ENCODE measurements at places on chromosomes 5 and 9. TPM values are rescaled to one million over a fixed set of nuclear protein-coding genes. Genes with fewer than 3 reads are reported as not detected.

Gene SPINK13
- not detected for total RNA-seq

Gene HTR1A
- not detected for total RNA-seq

Gene DRD1
- total RNA-seq, result 0.58 TPM

- H3K36me3 ChIP-seq, result no peaks in the 10 kb centered on the region
- no peaks in the 10 kb centered on the region for H3K4me1 ChIP-seq
- no peak overlapping the region for H3K27ac ChIP-seq
- DNase-seq, result no peak
Measured at GRCh38 chr5:139951983-139952382, 91.1 kb downstream of the NRG2 start.

DNA sequence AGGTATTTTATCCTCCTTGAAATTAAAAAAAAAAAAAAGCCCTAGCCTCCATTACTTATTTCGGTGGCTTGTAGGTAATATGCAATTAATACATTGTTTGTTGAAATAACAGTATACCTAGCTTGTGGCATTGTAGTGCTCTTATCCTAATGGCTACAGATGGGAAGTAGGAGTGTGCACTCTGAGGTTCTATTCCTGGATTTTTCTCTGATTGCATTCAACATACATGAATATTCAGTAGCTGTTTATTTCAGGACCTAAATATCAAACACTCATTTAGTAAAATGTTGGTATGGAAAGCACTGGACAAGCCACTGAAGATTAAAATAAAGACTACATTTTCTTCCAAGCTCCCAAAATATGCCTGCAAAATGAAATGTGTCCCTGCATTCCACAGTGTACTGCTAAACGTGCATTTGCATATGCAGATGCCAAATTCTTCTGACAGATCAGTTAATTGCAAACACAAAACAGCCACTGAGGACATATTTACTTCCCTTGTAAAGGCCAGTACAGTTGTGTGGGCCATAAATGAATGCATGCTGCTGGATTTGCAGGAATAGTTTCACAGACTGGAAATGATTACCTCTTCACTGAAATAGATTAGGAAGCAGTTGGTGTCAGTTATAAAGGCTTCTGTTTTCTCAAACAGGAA, 826.1 kb downstream of the PRELID2 start:
- no peak for DNase-seq
- H3K27ac ChIP-seq, result no peak overlapping the region
- H3K4me3 ChIP-seq, result no peak overlapping the region
- H3K4me1 ChIP-seq, result no peaks in the 10 kb centered on the region

Gene EGFLAM
- total RNA-seq, result 2.1 TPM

GRCh38 chr9:131773911-131774379, 34.1 kb upstream of the RAPGEF1 start:
- no peaks in the 10 kb centered on the region for H3K4me1 ChIP-seq
- no peaks in the 10 kb centered on the region for H3K36me3 ChIP-seq
- DNase-seq, result no peak
- no peak overlapping the region for H3K4me3 ChIP-seq

DNA sequence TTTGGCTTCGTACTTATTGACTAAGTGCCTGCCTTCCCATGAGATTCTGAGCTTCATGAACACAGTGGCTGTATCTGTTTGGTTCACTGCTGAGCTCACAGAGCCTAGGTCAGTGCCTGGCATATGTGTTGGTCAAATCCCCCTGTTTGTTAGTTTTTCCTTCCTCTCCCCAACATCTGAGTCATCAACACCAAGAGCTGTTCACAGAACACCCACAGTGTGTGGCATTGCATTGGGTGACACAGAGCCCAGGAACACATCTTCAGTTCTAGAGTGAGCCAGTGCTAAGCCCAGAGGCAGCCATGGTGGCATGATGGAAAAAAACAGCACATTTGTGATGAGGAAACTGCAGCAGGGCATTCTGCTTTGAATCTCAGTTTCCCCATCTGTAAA, 294.6 kb downstream of the SEC61B start:
- no peak for DNase-seq
- no peaks in the 10 kb centered on the region for H3K36me3 ChIP-seq
- H3K4me1 ChIP-seq, result peaks cover 5% of the 10 kb centered on the region
- H3K27me3 ChIP-seq, result no peaks in the 10 kb centered on the region

DNA sequence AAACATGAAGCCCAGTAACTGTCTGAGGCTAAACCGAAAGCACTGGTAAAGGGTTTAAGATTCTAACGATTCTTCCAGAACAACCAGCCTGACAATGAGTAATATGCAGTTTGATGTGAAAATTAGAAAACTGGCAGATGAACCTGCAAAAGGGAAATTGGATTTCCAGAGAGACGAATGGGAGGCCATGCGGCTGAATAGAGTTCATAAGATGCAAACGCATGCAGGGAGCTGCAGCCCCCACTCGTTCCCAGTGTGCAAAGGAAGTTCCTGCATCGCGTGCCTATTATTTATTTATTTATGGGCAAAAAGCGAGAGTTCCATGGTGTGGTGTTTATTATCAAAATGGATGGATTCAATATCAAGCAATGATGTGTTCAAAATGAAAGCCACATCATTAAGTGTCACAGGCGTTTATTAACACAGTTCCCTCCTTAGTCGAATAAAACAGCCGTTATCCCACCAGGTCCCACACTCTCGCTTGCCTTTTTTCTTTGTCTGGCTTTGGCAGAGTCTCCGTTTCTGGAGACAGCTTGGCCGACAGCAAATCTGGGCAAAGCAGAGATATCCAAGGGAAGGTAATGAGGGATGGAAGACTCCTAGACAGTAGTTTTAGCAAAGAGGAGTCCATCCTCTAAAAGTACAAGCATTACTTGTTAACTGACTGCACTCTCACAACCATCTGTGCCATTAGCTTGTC, 451.4 kb downstream of the KDM4C start:
- no peak for DNase-seq
- no peak overlapping the region for H3K27ac ChIP-seq
- no peak overlapping the region for H3K4me3 ChIP-seq
- no peaks in the 10 kb centered on the region for H3K27me3 ChIP-seq
- no peaks in the 10 kb centered on the region for H3K36me3 ChIP-seq

GRCh38 chr5:157384971-157385709, 74.9 kb upstream of the NIPAL4 start:
- no peak overlapping the region for H3K4me3 ChIP-seq
- no peak for DNase-seq
- peak overlapping the region; percentile 24 for H3K27ac ChIP-seq
- peaks cover 21% of the 10 kb centered on the region for H3K36me3 ChIP-seq
- no peaks in the 10 kb centered on the region for H3K4me1 ChIP-seq

Gene PCDHGB4
- total RNA-seq, result 4.2 TPM

Gene SLC36A2
- not detected for total RNA-seq

DNA sequence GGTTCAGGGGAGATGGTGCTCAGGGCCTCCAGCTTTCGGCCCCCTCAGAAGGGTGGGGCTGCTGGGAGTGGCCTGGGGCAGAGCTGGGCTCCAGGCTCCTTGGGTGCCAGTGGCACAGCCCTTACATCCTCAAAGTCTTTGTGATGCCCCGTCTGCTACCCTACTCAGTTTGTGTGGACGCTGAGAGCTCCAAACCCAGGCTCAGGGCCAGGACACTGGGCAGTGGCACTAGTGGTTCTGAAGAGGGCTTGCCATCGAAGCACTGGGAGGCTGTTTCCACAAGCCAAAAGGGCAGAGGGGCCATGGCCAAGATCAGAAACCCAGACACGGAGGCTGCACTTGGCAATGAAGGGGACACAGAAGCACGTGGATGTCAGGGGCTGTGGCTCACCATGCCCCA, 99.1 kb downstream of the GABBR2 start:
- no peaks in the 10 kb centered on the region for H3K36me3 ChIP-seq
- H3K27me3 ChIP-seq, result no peaks in the 10 kb centered on the region
- no peak overlapping the region for H3K27ac ChIP-seq
- H3K4me3 ChIP-seq, result no peak overlapping the region
- DNase-seq, result no peak
- H3K4me1 ChIP-seq, result no peaks in the 10 kb centered on the region

Gene TLX3
- not detected for total RNA-seq

DNA sequence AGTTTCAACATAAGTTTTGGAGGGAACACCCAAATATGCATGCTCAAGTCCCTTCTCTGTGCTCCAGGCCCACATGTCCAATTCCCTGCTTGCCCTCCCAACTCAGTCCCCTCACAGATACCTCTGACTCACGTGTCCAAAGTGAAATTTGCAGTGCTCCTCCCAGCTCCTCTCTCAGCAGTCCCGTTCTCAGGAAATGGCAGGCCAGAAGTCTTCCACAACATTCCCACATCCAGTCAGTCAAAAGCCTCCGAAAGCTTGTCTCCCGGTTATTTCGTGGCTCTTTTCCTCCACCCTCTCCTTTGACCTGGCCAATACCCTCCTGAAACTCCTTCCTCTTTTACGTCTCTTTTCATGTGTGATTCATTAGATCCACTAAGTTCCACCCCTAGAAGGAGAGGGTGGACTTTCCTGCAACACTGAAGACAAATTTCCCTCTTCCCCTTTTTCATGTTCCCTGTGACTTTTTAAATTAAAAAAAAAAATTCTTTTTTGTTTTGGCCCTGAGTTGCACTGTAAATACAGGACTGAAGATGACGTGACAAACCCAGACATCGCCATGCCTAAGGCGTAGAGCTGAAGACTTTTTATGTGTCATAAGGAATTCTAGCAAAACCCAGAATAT, 12.8 kb upstream of the MGAT1 start:
- DNase-seq, result peak; percentile 40
- no peaks in the 10 kb centered on the region for H3K36me3 ChIP-seq
- H3K4me3 ChIP-seq, result peak overlapping the region; percentile 64
- peaks cover 45% of the 10 kb centered on the region for H3K4me1 ChIP-seq
- no peaks in the 10 kb centered on the region for H3K27me3 ChIP-seq

GRCh38 chr5:112685931-112686330, 51.8 kb upstream of the APC start:
- H3K36me3 ChIP-seq, result no peaks in the 10 kb centered on the region
- no peaks in the 10 kb centered on the region for H3K27me3 ChIP-seq
- DNase-seq, result no peak
- H3K27ac ChIP-seq, result no peak overlapping the region
- no peak overlapping the region for H3K4me3 ChIP-seq

DNA sequence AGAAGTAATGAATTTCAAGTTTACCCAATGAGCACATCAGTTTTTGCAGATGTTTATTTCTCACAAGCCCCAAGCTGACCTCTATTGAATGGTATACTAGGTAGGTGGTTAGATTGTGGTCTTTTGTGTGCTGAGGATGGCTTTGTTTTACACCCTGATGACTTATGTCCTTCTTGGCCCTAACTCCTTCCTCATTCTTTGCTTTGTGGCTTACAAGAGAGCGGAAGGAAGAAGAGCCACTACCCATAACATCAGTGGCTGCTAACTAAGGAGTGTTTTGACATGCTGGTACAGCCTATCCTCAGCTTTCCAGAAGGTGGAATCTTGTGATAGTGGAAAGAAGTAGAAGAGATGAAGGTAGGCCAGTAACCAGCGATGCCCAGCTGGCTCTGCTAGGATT, 85.7 kb upstream of the NTRK2 start:
- DNase-seq, result no peak
- no peaks in the 10 kb centered on the region for H3K4me1 ChIP-seq
- no peaks in the 10 kb centered on the region for H3K36me3 ChIP-seq
- no peak overlapping the region for H3K4me3 ChIP-seq
- no peak overlapping the region for H3K27ac ChIP-seq

DNA sequence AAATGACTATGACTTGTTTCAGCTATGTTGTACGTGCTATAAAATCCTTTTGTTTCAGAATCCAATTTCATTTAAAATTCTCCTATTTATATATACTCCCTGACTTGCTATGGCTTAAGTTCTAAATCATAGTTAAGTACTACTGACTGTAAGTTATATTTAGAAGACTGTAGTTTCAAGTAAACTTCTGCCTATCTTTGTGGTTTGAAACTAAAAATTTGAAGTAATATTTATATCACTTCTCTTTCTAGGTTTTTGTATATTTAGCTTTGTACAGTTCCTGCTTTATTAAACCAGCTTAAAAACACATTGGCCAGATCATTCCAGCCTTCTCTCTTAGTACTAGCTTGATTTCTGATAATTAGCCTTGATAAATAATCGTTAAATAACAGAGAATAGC, 196.3 kb downstream of the MLLT3 start:
- H3K27ac ChIP-seq, result no peak overlapping the region
- H3K36me3 ChIP-seq, result no peaks in the 10 kb centered on the region
- no peak overlapping the region for H3K4me3 ChIP-seq
- H3K27me3 ChIP-seq, result no peaks in the 10 kb centered on the region
- no peaks in the 10 kb centered on the region for H3K4me1 ChIP-seq

Gene C9
- total RNA-seq, result not detected

Gene TAF1L
- total RNA-seq, result not detected

DNA sequence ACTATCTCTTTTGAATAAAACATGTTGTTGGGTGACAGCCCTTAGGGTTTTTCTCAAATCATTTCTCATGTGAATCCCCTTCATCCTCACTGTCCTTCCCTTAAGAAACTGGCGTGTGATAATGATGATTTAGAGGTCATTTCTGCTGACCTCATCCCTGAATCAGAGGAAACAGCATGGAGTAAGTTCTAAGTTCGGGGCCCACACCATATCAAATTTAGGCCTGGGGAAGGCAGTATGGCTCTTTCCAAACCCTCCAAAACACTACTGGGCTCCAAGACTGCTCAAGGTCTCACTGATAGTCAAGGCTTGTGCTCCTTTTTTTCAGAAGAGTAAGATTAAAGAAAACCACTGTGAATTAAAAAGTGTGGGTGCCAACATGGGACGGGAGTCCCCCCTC, 872 bp upstream of the SMIM3 start:
- no peaks in the 10 kb centered on the region for H3K27me3 ChIP-seq
- peak overlapping the region; percentile 77 for H3K4me3 ChIP-seq
- no peak for DNase-seq
- H3K36me3 ChIP-seq, result no peaks in the 10 kb centered on the region
- H3K4me1 ChIP-seq, result peaks cover 40% of the 10 kb centered on the region
- peak overlapping the region; percentile 93 for H3K27ac ChIP-seq

Gene SGCD
- 7.5 TPM for total RNA-seq

Gene SPATA31C1
- total RNA-seq, result not detected

Gene CHMP5
- total RNA-seq, result 77.8 TPM

DNA sequence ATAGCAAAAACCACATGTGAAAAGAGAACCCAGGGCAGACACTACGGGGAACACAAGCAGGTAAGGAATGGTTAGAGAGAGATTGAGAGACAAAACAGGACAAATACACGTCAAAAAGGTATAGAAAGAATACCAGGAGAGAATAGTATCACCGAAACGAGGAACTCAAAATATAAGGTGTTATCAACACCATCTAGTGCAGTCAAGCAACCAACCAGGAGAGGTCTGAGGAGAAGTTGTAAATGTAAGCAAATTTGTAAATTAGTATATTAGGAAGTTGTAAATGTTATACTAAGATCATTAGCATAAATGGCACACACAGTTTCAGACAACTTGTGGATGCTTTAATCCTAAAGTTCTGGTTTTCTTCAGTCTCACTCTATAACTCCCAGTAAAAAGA, 355.5 kb downstream of the EBF1 start:
- H3K4me1 ChIP-seq, result no peaks in the 10 kb centered on the region
- no peaks in the 10 kb centered on the region for H3K36me3 ChIP-seq
- no peak for DNase-seq
- H3K27ac ChIP-seq, result no peak overlapping the region

GRCh38 chr5:56812110-56812509, 3.2 kb upstream of the MAP3K1 start:
- no peaks in the 10 kb centered on the region for H3K36me3 ChIP-seq
- no peaks in the 10 kb centered on the region for H3K27me3 ChIP-seq
- no peaks in the 10 kb centered on the region for H3K4me1 ChIP-seq
- no peak overlapping the region for H3K4me3 ChIP-seq
- no peak overlapping the region for H3K27ac ChIP-seq

Gene MAP3K1
- 20.3 TPM for total RNA-seq

Gene ALDH1A1
- total RNA-seq, result 212 TPM

- no peaks in the 10 kb centered on the region for H3K27me3 ChIP-seq
- H3K36me3 ChIP-seq, result no peaks in the 10 kb centered on the region
Measured at GRCh38 chr5:52769061-52769460, 18.7 kb upstream of the ITGA1 start.
